ENCODE measurements at places on chromosomes 12 and 14.

GRCh38 chr12:100020370-100020769 is 35.6 kb upstream of the ANKS1B start:
- no peak for DNase-seq

DNA sequence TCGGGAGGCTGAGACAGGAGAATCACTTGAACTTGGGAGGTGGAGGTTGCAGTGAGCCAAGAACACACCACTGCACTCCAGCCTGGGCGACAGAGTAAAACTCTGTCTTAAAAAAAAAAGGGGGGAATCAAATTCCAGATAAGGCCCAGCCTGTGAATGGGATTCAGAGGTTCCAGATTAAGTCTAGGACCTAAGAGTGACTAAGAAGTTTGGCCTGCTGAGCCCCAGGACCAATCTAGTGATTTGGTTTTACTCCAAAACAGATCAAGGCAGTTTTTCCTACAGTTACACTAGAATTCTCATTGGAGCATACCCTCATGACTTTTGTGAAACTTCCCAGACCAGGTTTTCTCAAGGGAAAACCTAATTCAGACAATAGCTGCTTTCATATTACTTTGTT is 22.8 kb downstream of the EXOC5 start:
- DNase-seq, result no peak

DNA sequence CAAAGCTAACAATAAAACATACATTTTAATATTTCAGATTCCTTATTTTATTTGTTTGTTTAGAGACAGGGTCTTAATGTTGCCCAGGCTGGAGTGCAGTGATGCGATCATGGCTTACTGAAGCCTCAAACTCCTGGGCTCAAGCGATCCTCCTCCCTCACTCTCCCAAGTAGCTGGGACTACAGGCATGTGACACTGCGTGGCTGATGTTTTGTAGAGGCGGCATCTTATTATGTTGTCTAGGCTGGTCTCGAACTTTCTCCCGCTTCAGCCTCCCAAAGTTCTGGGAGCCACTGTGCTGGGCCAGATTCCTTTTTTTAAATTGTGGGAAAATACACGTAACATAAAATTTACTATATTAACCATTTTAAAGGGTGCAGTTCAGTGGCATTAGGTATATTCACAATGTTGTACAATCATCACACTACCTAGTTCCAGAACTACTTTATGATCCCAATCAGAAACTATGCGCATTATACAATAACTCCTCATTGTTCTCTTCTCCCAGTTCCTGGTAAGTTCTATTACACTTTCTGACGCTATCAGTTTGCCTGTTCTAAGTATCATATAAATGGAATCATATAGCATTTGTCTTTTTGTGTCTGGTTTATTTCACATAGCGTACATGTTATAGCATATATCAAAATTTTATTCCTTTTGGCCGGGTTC is 40.3 kb downstream of the ADIPOR2 start:
- DNase-seq, result no peak

DNA sequence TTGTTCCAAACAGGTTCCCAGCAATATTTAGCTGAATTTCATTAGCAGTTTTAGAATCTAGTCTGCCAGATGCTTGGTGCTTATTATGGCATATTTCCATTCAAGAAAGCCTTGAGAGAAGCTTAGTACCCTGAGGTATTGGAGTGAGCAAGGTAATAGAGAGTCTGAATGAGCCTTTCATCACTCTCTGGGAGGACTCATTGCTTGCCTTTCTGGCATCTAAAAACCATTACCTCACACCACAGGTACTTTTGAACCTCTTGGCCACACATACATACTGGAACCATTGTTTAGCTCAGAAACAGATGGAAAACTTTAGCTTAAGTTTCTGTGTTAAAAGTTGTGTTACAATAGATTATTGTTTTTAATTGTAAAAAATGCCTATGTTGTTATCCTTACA is 27.4 kb upstream of the KCNH3 start:
- DNase-seq, result no peak

DNA sequence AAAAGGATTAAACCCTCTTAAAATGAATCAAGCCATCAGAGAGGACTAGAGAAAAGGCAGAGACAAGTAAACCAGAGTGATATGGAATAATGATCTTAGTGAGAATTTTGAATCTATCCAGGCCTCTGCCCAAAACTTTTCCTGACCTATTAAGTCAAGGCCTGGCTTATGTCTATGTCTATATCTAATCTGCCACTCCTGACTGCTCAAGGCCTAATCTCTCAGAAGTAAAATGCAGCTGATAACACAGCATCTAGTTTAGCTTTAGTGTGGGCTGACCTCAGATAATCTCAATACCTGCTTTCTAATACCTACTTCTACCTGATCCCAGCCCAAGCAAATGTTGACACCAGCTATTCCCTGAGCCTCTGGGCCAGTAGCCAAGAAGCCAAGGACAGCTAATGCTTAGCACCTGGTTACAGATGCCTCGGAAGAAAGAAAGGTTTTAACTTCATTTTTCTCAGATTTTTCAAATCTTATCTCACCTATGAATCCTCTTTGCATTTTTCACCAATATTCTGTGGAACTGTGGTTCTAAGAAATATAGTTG is 1472.5 kb upstream of the SEL1L start:
- no peak for DNase-seq

DNA sequence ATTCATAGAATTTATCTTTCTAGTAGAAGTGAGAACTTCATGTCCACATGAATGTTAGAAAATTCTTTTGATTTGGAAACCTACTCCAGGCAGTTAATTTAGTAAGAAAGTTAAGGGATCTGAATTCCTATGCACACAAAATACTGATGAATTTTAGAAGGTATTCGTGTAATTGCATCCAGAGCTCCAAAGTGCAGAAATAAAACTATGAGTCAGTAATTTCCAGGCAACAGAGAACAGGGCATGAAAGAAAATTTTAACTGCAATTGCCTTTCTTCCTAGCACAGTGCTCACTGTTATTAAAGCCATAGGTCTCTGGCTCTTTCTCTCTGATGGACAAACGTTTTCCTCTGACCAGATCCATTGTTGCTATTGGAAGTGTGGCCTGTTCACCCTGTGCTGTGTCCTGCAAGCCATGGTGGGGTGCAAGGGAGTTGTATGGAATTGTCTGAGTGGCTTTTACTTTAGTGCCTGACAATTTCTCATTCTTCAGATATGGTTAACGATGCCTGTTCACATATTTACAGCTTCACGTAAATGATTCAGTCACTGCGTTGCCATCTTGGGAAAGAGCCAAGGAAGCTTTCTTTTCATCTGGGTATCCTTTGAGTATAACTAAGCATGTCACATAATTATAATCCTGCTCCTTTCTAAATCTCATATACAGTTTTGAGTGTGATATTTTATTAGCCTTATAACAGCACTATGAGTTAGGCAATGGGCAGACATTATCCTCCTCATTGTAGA is 145.1 kb downstream of the ACSS3 start:
- DNase-seq, result no peak

GRCh38 chr12:97309921-97310320 is 152.7 kb upstream of the RMST start:
- DNase-seq, result no peak

DNA sequence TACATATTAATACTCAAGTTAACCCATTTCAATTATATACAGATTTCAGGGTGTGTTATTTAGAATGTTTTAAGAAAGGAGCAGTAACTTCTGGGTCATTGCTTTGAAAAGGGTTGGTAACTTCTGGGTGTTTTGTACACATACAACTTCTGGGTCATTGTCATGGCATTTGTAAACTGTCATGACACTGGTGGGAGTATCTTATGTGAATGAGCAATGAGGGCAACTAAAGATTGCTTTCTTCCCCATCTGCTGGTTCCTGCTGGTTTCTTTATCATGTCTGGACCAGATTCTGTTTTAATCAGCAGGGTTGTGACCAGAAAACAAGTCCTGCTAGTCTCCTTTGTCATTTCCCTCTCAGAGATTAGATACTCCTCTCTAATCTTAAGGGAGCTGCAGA is 713.3 kb downstream of the LRFN5 start:
- no peak for DNase-seq

DNA sequence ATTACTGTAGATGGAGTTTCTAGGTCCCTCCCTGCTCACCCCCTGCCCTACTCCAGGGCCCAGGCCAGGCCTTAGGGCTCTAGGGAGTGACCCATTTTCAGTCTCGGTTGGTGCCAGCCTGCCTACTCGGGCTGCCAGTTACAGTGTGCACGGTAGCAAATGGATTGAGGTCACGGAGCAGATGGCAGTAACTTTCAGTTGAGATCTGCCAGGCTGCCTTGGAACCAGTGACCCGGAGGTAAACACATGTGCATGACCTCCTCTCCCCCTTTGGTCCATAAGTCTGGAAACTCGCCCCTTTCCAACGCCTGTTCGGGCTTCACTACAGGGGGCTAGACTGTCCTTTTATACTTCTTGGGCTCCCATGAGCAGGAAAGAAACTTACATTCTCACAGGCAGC is 139.7 kb upstream of the TBX3 start:
- no peak for DNase-seq

GRCh38 chr14:91197631-91198030 is 46.9 kb downstream of the GPR68 start:
- no peak for DNase-seq

DNA sequence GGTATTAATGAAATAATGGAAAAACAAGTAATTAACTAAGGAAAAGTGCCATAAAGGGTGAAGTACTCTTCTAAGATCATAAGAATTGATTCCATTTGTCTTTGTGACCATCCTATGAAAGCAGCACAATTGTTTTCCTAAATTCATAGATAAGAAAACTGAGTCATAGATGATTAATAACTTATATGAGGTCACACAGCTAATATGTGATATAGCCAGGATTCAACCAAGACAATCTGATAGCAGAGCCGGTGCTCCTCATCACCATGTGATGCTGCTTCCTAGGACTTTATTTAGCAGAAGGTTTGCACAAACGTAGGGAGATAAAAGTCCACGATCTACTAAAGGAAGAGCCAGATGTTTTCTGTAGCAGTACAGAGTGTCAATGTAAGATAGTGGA is 181.5 kb upstream of the SYT1 start:
- DNase-seq, result no peak

GRCh38 chr12:45168976-45169375 is 46.9 kb upstream of the ANO6 start:
- no peak for DNase-seq

DNA sequence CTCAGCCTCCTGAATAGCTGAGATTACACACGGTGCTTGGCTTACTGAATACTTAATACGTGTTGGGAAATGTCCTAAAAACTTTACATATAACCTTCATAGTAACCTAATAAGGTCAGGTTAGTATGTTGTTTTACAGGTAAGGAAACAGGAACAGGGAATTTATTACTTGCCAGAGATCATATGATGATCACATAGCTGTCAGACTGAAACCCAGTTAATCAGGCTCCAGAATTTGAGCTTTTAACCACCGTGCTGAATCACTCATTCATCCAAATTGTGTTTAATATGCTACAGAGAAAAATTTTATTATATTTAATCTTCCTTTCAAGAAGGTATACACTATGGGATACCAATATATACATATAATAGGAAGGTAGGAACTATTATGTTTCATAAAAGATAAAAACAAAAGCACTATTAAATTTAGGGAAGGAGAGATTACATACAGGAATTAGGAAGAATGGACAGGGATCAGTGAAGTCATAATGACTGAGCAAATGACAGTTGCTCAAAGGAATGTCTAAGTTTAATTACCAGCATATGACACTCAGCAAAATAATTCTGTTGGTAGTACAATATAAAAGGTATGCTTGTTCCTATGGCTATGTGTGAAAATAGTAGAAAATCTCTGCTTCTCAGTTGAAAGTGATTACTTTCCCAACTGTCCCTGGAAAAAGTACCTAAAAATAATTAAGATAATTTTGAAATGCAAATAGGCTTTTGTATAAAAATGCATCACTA is 59.3 kb downstream of the HEATR5A start:
- DNase-seq, result no peak

DNA sequence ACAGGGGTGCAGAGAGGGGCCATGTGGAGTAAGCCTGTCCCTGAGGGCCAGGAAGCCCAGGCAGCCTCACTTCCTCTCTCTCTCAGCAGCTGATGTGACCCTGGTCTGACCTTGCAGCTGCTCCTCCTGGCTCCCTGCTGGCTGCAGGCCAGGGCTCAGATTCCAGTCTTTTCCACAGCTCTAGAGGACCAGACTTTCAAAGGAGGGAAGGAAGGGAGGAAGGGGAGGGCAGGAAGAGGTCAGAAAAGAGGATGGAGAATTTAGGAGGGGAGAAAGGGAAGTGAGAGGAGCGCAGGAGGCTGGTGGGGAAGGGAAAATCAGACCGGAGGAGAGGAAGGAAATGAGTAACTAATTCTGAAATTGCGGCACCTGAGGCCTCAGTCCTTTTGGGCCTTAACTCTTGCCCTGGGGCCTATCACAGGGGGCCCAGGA is 40.9 kb upstream of the VASH1 start:
- DNase-seq, result no peak

- DNase-seq, result no peak
Observed at GRCh38 chr12:3772380-3772779, 19.5 kb upstream of the CRACR2A start.

- no peak for DNase-seq
Observed at GRCh38 chr12:124687917-124688316, 120.5 kb upstream of the NCOR2 start.

DNA sequence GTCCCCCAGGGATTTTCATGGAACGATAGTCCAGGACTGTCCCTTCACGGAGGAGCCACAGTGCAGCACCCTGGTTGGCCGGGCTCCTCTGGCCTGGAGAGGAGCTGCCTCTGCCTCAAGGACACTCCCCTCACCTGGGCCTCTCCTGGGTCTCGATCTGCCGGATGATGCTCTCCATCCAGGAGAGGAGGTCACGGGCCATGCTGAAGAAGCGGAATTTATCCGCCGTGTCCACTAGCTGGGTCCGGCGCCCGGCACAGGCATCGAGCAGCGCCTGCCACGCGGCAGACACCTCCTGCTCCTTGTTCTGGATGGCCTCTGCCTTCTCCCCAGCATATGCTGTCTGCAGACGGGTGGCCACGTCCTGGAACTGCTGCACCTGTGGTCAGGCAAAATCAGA is 66.5 kb downstream of the PLEKHG3 start:
- DNase-seq, result no peak

DNA sequence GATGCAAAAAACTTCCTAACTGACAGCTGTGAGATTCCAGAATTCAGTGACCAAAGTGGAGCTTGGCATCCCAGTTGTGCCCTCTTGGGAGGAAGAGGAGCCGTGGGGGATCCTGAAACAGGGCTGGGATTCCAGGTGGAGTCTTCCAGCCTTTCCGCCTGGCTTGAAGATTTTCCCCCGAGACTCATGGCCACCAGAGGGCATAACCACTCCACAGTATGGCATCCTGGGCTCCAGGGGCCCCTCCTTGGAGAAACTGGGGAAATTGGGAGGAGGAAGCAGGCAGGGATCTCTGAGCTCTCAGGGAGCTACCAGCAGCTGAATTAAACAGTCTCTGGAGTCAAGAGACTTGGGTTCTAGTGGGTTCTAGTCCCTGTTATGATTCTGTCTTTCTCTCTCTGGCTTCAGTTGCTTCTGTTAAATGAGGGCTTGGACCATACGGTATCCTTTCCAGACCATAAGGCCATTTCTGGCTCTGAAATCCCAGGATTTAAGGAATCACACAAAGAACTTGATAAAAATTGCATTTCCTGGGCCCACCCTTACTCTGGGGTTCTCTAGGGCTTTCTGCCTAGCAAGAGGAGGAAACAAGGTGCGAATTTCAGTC is 2.6 kb upstream of the TAMALIN start:
- no peak for DNase-seq

- no peak for DNase-seq
Observed at GRCh38 chr12:106645074-106645421, 62.2 kb downstream of the RFX4 start.

Data from stimulated activated CD8-positive, alpha-beta memory T cell treated with anti-CD3 and anti-CD28 coated beads, Interleukin-7, amount 100 ng/mL, for 1 hour (primary cell).